ENCODE measurements at places on chromosomes 7 and 10.

DNA sequence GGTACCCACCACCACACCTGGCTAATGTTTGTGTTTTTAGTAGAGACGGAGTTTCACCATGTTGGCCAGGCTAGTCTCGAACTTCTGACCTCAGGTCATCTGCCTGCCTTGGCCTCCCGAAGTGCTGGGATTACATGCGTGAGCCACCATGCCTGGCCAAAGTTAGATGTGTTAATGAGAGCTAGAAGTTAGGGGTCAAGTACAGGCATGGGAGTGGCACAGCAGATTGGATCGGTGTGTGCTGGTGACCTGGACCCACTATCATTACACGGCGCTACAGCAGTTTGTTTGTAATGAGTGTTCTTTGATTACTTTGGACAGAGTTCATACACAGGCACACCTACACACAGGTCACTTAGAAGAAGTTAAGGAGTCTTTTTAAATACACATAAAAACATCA lies 36.7 kb downstream of the DNAJB6 start:
- no peak for DNase-seq

GRCh38 chr10:132572545-132572937 lies 35.0 kb downstream of the INPP5A start:
- no peak for DNase-seq

DNA sequence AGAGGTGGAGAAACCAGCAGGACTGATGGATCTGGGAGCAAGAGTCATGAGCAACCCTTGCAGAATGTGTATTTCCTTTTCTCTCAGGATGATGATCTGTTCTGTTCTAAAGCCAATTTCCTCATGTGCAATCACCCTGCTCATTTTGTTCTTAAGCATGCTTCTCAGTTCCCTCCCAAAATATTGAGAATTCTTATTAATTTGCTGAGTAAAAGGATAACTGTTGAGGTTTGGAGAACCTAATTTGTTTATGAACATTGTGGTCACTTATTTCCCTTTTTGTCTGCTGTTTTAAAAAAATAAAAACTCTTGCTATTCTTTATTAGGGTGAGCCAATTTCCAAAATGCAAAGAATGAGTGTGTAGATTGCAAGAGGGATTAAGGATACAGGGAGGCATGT lies 106.8 kb downstream of the APBB1IP start:
- DNase-seq = no peak

DNA sequence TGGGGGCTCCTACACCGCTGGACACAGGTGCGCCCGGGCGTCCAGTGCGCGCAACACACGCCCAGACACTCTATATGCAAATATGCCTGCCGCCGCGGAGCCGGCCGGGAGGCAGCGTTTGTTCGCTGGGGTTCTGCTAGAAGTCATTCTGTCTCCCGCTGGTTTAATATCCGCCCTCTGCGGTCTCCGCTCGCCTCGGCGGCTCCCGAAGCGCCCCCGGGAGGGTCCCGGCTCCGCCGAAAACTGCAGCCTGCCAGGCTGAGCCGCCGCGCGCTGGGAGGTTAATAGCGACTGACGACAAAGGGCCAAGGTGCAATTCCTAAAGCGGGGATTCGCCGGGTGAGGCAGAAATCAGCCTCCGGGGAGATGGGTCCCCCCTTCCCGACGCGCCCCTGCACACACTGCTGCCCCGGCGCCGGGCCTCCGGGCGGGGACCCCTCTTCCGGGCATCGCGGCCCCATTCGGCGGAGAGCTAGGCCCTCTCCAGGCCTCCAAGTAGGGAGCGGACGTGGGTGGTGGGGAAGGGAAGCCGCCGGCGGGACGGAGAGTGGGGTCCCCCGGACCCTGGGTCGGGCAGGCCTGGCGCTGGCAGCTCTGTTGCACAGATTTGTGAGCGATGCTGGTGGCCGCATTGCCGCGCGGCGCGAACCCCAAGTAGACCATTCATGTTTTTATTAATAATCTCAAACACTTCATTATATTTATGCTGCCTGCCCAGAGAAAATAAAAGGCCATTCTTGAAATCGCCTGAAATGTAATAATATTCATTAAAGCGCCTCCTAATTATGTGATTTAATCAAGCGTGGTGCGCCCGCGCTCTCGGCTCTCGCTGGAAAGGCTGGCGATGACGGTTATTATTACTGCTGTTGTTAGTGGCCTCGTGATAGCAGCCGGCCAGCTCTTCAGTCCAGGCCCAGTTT lies 9.1 kb downstream of the EN2 start:
- DNase-seq = no peak

- no peak for DNase-seq
Observed at GRCh38 chr7:50580057-50580456, 14.9 kb upstream of the DDC start.

DNA sequence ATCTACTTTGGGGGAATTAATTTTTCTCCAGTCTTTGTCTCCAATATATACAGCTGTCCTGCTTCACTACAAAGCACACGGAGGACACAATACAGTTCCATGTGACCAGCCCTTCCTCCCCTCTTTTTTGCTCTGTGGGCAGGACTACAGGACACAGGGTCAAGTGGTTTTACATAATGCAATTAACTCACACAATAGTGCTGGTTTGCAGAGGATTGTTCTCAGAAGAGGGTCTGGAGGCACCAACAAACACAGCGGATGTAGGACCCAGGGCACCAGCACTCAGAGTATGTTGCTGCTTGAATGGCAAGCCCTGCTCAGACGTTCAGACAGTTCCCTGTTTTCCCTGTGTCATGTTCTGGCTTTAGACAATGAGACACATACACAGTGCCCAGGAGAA lies 52.0 kb upstream of the NPTX2 start:
- DNase-seq = no peak

DNA sequence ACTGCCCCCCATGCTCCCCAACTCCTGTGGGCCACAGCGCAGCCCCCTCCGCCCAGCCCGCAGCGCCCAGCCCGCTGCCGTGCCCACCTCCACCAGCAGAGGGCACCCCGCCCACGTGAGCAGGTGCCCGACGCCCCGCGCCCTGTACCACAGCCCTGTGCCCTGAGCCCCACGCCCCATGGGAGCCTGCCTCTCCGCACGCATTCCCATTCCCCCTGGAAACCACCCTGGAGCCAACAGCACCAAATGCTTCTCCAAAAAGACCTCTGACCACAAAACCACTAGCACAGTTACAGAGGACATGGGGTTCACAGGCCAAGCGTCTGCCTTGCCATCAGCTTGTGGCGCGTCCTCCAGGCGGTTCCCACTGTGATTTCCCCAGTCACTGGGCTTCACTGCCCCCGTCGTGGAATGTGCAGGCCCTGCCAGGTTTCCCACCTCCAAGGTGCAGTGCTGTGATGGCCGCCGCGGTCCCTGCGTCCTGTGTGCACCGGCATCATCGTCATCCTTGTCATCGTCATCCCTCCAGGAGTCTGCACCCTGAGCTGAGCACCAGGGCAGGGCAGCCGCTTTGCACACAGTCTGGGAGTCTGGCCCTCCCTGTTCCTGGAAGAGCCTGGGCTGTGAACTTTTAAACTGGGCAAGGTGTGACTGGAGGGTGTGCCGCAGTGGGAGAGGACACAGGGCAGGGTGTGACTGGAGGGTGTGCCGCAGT lies 61.7 kb downstream of the PWWP2B start:
- peak; percentile 50 for DNase-seq

- DNase-seq = no peak
Observed at GRCh38 chr10:131920151-131920550, 19.3 kb downstream of the PPP2R2D start.

- DNase-seq = no peak
Observed at GRCh38 chr10:103278537-103278823, 1.5 kb downstream of the INA start.

DNA sequence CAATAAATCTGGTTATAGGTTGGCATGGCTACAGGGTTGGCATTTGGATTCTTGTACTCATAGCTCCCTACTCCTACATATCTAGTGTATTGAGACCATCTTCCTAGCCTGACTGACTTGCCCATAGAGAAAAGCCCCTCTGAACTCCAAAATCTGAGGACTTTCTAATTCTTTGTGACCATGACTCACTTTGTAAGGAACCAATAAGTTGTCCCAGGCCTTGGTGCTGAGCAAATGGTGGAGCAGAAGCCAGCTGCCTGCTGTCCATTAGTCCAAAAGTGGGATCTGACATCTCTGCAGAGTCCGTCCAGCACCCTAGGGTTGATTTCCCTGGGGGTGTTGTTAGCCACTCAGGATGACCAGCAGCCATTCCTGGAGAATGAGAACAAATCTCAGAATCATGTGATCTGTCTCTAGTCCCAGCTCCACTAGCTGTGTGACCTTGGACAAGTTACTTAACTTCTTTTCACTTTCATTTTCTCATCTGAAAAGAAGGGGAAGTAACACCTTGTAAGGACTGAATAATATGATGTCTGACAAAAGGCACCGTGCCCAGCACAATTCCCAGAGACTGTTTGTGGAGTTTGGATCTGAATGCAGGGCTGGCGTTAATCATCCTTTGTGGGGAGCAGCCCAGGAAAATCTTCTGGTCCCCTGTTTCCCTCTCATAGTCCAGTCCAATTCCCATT lies 44.1 kb downstream of the MTURN start:
- DNase-seq = no peak

DNA sequence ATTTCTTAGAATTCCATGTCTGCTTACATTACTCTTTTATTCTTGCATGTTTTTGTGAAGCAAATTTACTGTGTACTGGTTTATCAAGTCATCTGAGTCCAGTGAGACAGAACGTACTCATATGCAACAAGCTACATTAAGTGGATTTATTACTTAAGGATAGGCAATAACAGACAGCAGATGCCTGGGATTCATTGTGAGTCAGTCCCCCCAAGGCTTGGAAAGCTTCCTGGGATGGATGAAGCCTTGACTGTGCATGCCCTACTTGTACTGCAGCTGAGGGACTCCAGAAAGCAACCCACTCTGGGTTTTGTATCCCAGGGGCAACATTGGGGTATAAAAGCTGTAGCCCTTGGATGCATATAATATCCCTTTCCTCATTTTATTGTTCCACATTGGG lies 113.4 kb upstream of the RAB18 start:
- DNase-seq = no peak

GRCh38 chr7:135210888-135211178 lies 493 bp downstream of the WDR91 start:
- no peak for DNase-seq

- DNase-seq = no peak
Observed at GRCh38 chr7:8295638-8296361, 33.8 kb upstream of the ICA1 start.

GRCh38 chr10:111360260-111360925 lies 283.6 kb downstream of the ADRA2A start:
- no peak for DNase-seq

DNA sequence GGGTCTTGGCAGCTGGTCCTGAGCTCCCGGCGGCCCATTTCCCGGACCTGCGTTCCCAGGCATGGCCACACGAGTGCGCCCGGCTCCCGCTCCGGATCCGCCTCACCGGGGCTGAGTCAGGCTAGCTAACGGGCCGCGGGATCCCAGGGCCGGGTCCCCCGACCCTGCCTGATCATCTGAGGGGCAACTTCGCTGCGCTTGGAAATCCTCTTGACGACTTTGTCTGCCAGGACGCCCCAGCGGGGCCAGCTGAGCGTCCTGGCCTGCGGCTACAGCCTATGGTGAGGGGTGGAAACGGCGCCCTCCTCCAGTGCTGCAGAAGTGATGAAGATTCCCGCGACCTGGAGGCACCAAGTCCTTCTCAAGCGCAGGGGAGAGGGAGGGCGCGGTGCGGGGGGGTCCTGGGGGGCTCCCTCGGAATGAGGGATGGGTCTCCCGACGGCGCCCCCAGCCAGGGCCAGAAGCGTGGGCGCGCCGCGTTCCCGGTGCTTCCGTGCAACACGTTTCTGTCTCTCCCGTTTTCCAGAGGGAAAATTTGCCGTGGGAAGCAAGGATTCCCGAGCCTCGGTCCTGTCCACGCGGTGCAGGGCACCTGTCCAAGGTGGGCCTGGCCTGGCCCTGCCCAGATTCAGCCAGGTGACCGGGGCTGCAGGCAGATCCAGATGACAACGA lies 212.4 kb downstream of the CCSER2 start:
- peak; percentile 39 for DNase-seq

GRCh38 chr10:26738301-26738911 lies 40.9 kb downstream of the PDSS1 start:
- DNase-seq = no peak

GRCh38 chr10:96244354-96244753 lies 27.0 kb downstream of the BLNK start:
- no peak for DNase-seq

DNA sequence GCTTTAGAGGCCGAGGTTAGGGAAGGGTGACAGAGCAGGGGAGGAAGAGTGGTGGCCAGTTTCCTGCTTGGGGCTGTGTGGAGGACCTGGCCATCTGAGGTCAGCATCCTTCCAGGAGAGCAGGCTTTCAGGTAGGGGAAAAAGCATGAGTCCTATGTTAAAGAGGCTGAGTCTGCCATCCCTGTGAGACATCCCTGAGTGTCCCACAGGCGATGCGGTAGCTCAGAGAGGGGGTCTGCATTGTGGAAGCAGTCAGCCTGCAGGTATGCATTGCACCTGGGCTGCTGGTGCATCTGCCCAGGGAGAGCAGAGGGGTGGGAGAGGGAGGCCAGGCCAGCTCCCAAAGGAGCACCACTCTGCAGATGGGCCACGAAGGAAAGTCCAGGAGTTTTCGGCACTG lies 282.1 kb upstream of the ZNF32 start:
- DNase-seq = no peak

GRCh38 chr7:157193274-157193673 lies 54.5 kb downstream of the UBE3C start:
- DNase-seq = no peak

GRCh38 chr7:81244224-81244623 lies 325.4 kb upstream of the SEMA3C start:
- DNase-seq = no peak

- no peak for DNase-seq
Observed at GRCh38 chr7:101465576-101466196, 103.0 kb downstream of the COL26A1 start.

- DNase-seq = no peak
Observed at GRCh38 chr10:89904755-89905154, 203.4 kb downstream of the KIF20B start.

DNA sequence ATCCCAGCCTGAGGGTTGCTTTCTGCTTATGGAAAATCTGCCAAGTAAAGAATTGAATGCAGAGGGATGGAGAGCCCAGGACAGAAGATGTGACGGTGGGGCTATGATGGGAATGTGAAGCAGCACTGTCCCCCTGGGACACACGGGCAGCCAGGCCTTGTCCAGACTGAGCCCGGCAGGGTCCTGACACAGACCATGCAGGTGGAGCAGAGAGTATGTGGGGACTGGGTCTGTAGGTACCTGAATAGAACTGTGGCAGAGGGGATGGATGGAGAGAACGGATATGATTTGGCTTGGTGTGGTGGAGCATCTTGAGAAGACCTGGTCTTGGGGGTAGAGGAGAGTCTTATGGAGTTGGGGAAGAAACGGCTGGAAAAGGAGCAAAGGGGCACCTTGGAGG lies 732 bp upstream of the LRRC18 start:
- no peak for DNase-seq
